ENCODE measurements at places on chromosomes 13 and 19. TPM values are rescaled to one million over a fixed set of nuclear protein-coding genes. Genes with fewer than 3 reads are reported as not detected.

ZNF441 gene
- total RNA-seq: 17.6 TPM

RFPL4A gene
- not detected for total RNA-seq

C19orf12 gene
- total RNA-seq: 53.7 TPM

IFI30 gene
- total RNA-seq: 103 TPM

CDX2 gene
- not detected for total RNA-seq

SSC5D gene
- 3.8 TPM for total RNA-seq

GRCh38 chr19:39251846-39252245 is 3.2 kb upstream of the IFNL4 start:
- no peak for DNase-seq

DNA sequence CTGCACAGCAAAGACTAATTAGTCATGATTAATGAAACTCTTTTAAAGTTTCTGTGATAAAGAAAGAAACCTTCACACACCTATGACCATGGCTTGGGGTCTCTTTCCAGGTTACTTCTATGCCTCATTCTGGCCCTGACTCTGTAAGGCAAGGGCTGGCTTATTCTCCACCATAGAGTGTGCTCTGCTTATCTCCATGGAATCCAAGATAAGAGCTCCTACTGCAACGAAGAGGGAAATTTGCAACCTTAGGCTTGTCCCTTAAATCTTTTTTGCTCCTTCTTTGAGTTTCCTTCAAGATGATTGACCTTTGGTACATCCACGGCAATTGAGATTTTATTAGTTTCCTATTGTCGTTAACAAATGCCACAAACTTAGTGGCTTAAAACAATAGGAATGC is 239.9 kb downstream of the SPRY2 start:
- DNase-seq: no peak

GRCh38 chr13:27104606-27105005 is 67.0 kb downstream of the USP12 start:
- no peak for DNase-seq

GRCh38 chr19:41918653-41919244 is 9.5 kb downstream of the ERFL start:
- no peak for DNase-seq

DNA sequence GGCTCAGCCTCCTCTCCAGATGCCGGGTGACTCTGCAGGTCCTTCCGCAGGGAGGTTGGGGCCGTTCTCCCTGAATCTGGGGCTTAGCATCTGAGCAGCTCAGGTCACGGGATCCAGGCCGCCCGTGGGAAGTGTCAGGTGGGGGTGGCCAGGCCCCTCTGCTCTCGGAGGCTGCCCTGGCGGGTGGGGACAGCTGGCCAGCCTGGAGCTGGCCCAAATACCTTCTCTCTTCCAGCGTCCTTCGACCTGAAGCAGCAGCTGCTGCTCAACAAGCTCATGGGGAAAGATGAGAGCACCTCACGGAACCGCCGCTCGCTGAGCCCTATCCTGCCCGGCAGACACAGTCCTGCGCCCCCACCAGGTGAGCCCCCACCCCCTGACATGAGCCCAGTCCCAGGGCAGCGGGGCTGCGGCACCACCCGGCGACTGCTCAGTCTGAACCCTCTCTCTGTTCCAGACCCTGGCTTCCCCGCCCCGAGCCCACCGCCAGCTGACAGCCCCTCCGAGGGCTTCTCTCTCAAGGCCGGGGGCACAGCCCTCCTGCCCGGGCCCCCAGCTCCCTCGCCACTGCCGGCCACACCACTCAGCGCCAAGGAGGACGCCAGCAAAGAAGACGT is 19.1 kb downstream of the PEX11G start:
- no peak for DNase-seq

DNA sequence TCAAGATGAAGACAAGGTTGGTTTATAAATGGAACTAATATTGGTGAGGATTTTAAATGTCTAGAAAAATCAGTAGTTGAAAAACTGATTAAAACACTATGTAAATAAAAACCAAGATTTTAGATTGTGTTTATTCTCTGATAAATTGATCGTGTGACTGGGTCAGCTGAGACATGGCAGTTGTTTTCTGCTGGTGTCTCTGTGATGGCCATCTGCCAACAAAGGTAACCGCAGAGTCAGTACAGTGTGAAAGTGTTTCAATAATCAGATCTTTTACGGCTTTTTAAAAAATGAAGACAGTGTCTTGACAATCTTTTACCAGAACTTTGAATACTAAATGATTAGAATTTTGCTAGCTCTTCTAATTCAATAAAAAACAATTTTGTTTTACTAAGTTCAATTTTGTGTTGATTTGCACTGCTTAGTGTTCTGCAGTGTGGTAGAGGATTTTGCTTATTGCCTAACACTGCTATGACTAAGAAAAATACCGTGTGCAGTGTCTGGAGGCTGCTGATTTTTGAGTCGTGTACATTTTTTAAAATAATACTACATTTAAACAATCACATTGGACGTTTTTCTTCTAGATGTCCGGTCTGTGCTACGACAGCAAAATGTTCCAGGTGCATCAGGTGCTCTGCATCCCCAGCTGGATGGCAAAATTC is 32.7 kb upstream of the GPR183 start:
- DNase-seq: no peak

DNA sequence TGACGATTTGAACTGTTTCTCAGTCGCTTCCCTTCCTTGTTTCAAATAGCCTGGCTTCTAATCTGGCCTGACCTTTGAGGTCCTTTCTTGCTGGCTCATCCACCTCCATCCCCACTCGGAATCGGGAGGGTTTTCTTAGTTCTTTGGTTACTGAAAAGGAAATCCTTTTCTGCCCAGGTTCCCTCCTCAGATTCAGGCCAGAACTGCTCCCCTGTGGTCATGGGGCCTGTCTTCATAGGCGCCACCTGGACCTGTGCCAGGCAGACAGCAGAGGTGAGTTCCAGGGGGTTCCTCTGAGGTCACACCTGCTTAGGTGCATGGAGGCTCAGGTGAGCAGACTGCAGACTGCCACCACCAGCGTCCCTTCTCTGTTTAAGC is 62.4 kb downstream of the AKAP11 start:
- DNase-seq: no peak

- no peak for DNase-seq
Observed at GRCh38 chr13:20495087-20496023, 30.3 kb downstream of the CRYL1 start.

GRCh38 chr13:62482351-62482750 is 1066.7 kb upstream of the PCDH20 start:
- no peak for DNase-seq

GRCh38 chr13:28340272-28340793 is 154.6 kb downstream of the FLT1 start:
- no peak for DNase-seq

- DNase-seq: no peak
Observed at GRCh38 chr13:95573221-95573620, 20.7 kb downstream of the CLDN10 start.

GRCh38 chr19:40217934-40218890 is at the start of gene TTC9B:
TTC9B (minus strand) TSS chr19:40218384; CDS start chr19:40218381, 3 bp downstream.
- no peak for DNase-seq

- DNase-seq: no peak
Observed at GRCh38 chr19:30652751-30653150, 280.6 kb downstream of the ZNF536 start.

- DNase-seq: no peak
Observed at GRCh38 chr13:105346141-105346775, 1189.2 kb downstream of the EFNB2 start.

DNA sequence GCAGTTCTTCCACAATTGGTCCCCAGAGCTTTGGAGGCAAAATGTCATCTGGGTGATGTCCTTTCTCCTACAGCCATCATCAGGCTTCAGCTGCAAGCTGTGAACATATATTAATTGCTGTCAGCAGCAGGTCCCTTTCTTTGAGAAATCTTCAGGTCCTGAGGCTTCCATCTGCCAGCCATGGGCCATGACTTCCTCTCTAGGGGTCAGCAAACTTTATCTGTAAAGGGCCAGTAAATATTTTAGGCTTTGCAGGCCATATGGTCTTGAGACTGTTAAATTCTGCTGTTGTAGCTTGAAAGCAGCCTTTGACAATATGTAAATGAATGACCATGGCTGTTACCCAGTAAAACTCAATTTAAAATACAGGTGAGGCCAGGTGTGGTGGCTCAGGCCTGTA is 27.1 kb downstream of the SERP2 start:
- DNase-seq: no peak

DNA sequence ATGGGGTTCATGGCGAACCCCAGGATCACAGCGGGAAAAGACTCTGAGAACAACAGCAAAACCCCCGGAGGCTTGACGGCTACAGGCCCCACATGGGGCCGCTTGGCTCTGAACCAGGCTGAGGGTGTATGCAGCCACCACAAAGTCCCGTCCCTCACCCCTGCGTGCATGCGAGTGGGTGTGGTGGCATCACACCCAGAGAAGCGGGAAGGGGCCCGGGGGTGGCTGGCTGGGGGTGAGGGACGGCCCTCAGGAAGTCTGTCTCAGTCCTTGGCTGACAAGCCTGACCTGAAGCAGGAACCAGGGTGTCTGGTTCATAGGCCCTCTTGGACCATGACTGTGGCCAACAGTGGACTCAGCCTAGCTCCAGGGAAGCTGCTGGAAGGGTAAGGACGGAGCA is 34.2 kb downstream of the CEBPG start:
- no peak for DNase-seq

DNA sequence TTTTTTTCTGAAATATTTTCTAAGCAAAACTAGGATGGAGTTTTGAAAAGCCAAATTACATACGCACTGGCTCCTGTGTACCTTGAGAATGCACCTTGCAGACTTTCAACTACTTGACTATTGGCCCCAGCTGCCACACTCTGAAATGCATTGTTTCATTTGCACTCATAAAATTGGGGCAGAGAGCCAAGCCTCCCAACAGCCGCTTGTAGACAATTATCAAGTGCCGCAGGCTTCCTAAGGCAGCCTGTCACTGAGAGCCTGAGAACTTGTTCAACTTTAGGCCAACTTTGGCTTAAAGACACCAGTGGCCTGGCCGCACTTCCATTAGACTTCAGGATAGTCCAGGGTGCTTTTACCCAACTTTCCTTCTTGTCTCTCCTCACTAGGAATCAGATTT is 115.7 kb upstream of the STARD13 start:
- DNase-seq: no peak

DNA sequence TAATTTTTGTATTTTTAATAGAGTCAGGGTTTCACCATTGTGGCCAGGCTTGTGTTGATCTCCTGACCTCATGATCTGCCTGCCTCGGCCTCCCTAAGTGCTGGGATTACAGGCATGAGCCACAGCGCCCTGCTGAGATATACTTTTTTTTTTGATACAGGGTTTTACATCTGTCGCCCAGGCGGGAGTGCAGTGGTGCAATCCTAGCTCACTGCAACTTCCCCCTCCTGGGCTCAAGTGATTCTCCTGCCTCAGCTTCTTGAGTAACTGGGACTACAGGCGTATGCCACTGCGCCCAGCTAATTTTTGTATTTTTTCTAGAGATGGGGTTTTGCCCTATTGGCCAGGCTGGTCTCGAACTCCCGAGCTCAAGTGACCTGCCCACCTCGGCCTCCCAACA is 2.0 kb downstream of the COLGALT1 start:
- DNase-seq: no peak

GRCh38 chr19:48678201-48678600 is 5.4 kb upstream of the NTN5 start:
- no peak for DNase-seq

DNA sequence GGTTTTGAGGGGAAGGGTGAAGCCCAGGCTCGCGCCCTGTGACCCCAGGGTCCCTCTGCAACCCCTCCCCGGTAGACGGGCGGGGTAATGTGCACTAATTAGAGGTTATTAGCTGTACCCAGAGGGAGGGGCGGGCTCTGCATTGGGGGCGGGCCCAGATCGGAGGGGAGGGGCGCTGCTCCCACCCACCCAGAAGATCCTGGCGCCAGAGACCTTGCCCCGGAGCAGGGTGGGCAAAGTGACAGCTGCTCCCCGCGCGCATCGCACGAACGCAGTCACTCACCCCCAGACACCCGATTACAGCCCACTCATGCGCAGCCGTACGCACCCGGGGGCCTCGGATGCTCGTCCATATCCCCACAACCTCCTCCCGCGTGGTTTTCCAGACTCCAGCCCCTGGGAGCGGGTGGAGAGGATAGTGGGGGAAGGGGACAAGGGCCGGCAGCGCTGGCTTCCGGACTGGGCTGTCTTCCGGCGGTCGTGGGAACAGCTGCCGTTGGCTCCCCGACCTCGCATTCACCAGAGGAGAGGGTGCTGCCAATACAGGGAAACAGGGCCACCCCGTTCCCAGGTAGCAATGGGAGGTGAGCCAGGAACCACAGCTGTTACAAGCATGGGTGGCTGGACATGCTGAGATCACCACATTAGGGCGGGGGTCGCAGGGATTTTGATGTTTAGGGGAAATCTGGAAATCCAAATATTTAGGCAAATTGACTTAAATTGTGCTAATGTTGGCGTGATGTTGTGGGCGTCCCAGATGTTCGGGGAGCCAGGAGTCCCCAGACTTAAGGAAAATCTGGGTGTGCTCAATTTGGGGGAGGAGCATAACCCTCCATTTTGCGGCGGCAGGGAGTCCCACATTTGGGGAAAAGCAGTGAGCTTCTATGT is 2.9 kb upstream of the HOOK2 start:
- DNase-seq: peak; percentile 85

DNA sequence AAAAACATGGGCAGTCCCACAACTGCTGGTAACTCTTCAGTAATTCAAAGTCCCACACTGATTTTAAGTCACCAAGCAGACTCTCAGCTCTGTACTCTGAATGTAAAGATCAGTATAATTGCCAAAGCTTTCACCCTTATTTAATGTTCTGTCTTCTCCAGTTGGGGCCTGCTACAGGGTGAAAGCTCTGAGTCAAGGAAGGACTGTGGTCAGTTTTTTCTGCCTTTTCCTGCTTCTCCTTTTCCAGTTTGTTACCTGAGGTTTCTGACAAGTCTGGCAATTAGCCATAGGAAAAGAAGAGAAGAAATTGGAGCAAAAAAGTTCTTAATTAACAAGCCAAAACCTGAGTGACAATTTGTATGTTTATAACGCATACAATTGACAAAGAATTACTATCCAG is 279.3 kb downstream of the RBM26 start:
- DNase-seq: no peak

DNA sequence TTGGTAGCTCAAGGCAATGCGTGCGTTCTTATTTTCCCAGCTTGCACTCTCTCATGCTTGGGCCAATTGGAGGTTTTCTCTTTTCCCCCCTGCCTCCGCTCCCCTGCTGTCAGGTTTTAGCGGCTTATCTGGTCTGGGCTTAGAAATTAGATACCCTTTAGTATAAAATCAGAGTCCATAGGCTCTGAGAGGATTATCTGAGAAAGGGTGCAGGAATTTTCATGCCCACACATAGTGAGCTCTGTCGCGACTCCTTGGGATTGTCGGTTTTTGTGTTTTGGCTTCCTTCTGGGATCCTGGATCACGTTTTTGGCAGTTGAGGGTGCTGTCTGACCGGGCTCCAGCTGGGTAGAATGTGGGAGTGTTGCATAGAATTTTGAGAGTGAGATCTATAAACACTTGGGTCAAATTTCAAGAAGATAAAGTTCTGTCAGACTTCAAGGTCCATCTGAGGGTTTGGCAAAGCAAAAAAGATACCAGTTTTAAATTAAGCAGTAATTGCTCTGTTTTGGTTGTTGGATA is 12.4 kb downstream of the CHAF1A start:
- DNase-seq: no peak

- DNase-seq: no peak
Observed at GRCh38 chr19:12750851-12751250, 740 bp upstream of the BEST2 start.

All from breast epithelium (tissue), 4 donors.